ENCODE measurements at places on chromosomes 6 and 20.

GRCh38 chr6:156822747-156823206 is 45.6 kb downstream of the ARID1B start:
- no peak for DNase-seq

DNA sequence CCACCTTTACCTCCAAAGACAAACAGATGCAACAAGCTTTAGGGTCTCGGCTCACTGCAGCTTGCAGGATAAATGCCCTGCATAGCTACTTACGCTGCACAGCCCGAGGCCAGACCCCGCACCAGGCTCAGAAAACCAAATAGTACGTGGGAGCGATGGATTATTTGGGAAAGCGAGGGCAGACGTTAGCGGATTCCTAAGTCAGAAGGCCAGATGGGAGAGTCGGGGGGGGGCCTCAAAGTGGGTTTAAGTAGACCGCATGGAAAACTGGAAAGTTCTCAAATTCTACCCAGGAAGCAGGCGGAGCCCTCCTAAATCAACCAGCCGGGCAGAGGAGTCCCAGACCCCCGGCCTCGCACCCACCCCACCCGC is 382 bp downstream of the SFT2D1 start:
- no peak for DNase-seq

DNA sequence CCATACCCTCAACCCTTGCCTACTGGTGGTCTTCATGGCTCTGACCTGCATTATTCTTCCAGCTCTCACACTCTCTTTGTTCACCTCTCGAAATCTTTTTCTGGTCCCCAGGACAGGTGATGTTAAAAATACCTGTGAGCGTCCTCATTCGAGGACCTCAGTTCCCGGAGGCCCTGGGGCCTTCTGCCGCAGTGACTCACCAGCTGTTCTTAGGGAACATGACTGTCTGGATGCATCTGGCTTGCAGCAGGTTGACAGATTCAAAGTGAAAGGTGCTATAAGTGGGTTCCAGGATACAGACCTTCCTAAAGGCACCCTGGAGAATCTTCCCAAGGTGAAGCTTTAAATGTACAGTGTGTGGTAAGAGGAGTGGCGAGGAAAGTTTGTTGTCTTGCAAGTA is 210.4 kb upstream of the KCNG1 start:
- no peak for DNase-seq

DNA sequence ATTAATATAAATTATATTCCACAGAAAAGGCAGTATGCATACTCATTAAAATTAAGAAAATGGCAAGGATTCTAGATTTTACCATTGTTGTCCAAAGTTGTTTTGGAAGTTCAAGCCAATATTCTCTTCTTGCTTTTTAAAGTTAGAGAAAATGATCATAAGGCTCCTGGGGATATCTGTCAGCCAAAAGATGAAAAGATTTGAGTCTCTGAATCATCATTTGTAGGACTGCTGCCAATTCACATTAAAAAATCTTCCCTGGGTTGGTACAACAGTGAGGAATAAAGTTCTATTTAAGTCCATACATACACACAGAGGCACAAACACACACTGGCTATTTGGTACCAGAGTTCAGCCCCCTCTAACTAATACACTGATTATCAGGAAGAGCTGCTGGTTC is 620.1 kb downstream of the COL12A1 start:
- DNase-seq = no peak

Data from smooth muscle cell of the brain vasculature (primary cell).